ENCODE measurements at places on chromosomes 11 and 22.
A peak's percentile ranks its signal among the peaks of the same experiment; 100 is the strongest.

GRCh38 chr11:82523141-82523540, 210.5 kb downstream of the FAM181B start:
- no peak for DNase-seq

GRCh38 chr22:50739894-50740293, 1.9 kb downstream of the ACR start:
- peak; percentile 2 for DNase-seq

DNA sequence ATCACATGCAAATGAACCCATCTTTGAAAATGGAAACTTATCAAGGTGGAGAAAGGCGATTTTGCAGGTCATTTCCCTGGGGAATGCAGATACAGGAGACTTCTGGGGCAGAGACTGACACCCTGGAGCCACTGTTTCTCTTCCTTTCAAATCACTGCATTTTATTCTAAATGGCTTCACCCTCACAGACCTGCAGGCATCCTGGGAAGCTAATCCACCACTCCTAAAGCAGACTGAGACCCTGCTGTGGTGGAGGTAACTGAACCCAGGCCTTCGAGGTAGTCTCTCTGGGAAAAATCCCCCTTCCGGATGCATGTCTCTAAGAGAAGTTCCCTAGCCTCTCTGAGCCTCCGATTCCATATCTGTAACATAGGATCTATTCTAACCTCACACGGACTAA, 20.9 kb upstream of the CSNK2A3 start:
- no peak for DNase-seq

DNA sequence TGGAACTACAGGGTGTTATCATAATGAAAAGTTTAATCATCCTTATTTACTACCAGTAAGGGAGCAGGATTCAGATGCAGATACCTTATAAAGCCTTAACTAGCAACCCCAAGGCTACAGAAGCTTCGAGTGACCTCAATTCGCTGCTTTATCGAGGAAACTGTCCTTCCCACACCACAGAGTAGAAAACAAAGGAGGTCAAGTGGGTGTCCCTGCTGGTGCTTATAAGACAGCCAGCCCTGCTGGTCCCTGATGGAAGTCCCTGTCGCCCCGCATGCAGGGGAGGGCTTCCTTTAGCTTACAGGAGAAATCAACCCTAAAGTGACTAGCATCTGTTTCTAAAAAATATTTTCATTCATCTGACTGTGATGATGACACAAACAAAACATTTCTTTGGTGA, 7.3 kb downstream of the MN1 start:
- no peak for DNase-seq

- no peak for DNase-seq
Observed at GRCh38 chr11:17314232-17314547, 37.4 kb upstream of the NCR3LG1 start.

GRCh38 chr11:43574949-43575912, 105.3 kb upstream of the HSD17B12 start:
- no peak for DNase-seq

DNA sequence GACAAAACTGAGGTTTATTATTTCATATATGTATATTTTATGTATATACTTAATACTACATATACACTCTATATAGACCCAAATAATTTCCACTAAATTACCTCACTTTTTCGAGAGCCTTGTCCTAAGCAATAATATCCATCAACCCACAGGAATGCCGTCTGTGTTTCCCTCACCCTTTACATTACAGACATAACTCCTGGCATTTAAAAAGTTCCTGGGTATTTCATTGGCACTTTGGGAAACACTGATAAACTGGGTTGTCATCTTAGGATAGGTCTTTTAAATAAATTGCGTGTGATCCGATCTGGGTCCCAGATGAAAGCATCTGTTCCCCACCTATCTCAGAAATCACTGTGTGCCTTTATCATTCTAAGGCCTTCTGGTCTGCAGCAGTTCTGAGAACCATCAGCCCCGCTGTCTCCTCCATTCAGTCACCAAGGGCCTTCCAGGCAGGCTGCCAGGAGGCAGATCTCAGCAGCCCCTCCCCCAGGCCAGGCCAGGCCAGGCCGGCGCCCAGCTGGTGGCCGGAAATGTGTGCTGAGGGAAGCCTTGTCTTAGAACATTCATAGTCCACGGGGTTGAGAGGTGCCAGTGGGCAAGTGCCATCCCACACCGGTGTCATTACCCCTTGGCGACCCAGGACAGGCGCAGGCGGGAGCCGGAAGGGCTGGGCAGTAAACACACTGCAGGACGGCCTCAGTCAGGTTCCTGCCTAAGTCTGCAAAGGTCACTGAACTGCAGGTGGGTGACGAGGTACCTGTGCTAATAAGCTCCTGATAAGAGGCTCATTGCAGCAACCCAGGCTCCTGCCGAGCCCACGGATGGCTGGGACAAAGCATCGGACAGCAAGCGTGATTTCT, 3.3 kb downstream of the FGF19 start:
- DNase-seq: no peak

DNA sequence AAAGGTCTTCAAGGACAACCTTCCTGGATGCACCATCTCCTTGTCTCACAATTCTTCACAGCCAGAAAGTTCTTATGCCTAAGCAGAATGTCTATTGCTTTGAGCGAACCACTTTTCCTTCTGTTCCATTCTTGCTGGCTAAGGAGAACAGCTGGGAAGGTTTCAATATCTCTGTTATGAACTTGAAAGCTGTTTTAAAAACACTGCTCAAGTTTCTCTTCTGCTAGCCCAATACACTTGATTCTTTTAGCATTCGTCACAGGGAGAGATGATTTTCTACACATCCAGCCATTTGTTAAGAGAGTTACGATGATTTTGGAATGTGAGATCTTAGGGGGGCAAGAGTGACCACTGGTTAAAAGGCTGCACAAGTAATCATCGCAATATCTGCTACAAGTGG, 249.3 kb downstream of the KIRREL3 start:
- no peak for DNase-seq

GRCh38 chr22:47011131-47011858, 248.8 kb downstream of the TBC1D22A start:
- DNase-seq: no peak

DNA sequence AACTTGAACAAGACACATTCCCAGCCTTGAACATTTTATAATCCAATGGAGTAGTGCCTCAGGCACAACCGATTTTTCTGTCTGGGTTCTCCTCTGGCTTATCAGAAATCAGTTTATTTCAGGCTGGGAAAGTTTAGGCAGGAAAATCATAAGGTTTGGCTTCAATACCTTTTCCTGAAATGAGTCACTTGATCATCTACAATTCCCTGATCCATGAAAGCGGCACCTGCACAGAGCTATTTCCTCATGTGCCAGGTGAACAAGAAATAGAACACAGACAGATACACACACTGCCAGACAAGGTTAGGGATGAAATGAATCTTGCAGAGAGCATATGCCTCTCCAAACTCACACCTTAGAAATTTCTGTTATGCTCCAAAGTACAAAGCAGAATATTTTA, 106.7 kb upstream of the OR9G4 start:
- no peak for DNase-seq

DNA sequence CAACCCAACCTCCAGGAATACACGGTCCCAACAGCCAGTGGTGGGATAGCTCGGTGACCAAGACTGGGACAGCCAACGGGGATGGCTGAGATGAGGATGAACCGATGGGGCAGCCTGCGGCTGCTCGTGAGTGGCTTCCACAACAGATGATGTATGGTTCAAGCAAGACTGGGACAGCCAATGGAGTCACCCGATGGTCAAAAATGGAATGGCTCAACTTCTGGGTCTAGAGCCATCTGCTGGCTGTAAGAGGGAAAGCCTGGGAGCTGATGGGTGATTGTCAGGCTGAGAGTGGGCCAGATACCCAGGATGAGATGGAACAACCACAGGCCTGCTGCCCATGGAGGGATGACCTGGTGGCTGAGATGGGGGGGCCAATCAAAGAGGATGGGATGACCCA, 35.5 kb downstream of the SYT7 start:
- DNase-seq: no peak

DNA sequence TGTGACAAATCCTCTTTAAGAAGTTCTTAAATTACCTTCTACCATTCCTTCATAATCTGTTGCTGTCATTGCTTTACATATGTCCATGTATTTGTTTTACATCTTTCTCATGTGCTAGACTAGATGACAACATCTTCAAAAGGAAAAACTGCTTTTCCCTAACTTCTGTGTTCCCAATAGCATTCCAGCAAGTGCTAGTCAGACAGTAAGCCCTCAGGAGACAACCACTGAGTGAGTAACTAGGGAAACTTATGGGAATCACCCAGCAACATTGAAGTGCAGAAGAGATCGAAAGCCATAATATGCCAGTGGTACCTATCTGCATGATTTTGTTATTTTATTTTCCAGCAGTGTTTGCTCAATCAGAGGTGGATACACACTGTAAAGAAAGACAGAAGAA, 889.7 kb upstream of the API5 start:
- no peak for DNase-seq

DNA sequence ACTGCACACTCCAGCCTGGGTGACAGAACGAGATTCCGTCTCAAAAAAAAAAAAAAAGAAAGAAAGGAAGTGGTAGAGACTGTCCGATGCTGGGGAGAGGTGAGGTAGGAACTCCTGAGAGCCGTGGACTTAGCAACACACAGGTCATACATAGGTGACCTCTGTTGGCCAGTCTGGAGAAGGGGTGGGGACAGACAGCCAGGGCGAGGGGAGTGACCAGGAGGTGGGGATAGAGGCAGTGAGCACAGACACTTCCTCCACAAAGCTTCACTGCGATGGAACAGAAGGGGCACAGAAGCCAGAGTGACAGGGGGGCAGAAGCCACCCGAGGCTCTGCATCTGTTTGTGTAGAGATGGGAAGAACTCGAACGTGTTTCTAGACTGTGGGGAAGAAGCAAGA, 47.1 kb downstream of the MYH9 start:
- no peak for DNase-seq

DNA sequence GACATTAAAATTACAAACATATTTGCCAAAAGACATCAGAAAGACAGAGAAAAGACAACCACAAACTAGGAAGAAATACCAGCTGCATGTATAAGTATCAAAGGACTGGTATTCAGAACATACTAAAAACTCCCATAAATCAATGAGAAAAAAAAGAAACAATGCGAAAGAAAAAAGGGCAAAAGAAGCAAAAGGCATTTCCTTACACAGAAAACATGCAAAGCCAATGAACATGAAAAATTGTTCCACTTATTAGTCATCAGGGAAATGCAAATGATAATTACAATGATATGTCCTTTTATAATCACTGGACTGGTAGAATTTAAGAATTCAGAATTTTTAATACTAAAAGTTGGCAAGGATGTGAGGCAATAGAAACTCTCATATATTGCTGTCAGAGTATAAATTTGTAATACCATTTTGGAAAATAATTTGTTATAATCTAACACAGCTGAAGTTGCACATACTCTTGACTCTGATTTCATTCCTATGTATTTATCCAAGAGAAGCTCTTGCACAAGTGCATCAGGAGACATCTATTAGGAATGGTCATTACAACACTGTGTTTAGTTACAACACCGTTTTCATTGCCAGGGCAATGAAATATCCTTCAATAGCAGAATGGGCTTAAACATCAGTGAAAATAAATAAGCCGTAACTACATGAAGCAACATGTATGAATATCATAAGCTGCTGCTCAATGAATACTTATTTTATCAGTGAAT, 279.7 kb downstream of the SWAP70 start:
- DNase-seq: no peak

GRCh38 chr11:79434283-79434682, 6.5 kb downstream of the TENM4 start:
- DNase-seq: no peak

DNA sequence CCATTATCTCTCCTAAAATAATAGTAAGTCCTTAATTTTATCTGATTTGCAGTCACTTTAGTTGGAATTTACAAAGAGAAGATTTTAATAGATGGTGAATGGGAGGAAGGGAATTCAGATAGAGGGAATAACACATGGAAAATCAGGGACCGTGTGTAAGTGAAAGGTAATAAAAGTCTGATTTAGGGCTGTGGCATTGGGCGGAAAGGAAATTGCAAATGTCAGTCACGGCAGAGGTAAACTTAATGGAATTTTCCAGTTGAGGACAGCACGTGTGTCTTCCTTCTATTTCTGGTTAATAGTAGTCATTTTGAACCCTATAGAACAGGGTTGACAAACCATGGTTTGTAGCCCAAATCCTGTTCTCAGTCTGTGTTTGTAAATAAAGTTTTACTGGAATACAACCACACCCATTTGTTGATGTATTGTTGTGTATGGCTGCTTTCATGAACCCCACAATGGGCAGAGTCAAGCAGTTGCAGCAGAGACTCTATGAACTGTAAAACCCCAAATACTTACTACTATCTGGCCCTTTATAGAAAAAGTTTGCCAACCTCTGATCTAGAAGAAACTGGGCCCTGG, 34.1 kb downstream of the PACS1 start:
- no peak for DNase-seq

DNA sequence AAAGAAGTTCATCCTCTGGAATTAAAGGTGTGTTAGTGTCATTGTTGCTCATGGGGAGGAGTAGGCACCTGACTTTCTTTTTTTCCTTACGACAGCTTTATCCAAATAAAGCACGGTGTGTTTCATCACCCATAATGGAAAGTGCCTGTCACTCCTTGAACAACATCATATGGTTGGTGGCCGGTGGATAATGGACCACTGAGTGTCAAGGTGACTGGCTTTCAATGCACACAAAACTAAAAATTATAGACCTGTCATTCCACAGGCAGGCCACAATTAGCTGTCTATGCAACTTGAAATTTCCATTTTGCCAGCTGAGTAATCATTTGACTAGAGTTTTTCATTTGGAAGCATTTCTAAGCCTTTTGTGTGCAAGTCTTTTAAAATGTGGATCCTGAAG, 45.0 kb upstream of the MPPED2 start:
- no peak for DNase-seq

GRCh38 chr22:32473388-32473952, 1.1 kb upstream of the FBXO7 start:
- DNase-seq: peak; percentile 31

DNA sequence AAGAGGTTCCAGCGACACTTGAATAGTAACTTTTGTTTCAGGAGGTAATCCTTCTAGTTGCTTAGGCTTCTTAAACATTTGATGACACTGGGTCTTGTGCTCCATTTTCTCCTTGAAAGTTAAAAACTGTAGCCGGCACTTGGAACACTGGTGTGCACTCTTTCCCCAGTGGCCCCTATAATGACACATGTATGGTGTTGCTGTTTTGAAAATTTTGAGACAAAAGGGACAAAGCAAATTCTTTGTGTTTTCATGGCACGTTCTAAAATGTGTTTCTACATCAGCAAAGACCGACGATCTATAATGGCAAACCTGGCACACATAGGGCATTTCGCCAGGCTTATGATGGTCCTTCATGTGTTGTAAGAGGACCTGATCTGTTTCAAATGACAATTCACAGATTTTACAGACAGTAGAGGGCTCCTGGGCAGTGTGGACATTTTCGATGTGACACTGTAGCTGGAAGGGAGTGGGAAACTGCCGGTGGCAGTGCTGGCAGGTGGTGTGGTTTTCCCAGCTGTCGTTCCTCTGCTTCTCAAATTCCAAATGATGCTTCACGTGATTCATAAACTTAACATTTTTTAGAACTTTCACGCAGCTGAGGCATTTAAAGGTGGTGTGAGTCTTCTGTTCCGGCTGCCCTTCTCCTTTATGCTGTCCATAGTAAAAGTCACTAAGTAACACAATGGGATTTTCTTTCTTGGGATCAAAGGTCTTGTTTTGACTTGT, 20.5 kb downstream of the ZNF280B start:
- DNase-seq: no peak

GRCh38 chr22:28442711-28443525, 236.7 kb downstream of the TTC28 start:
- peak; percentile 4 for DNase-seq

Data from activated gamma-delta T cell treated with Interleukin-2 at 50 U/mL for 16 hours (primary cell).